ENCODE measurements at places on chromosomes 13 and 19.

- DNase-seq = no peak
These were observed 348.1 kb upstream of the MIR17HG start for GRCh38 chr13:90999401-90999800.

GRCh38 chr19:4705413-4706131 lies 18.1 kb downstream of the DPP9 start:
- no peak for DNase-seq

- no peak for DNase-seq
These were observed 18.1 kb upstream of the HSPH1 start for GRCh38 chr13:31179754-31180153.

DNA sequence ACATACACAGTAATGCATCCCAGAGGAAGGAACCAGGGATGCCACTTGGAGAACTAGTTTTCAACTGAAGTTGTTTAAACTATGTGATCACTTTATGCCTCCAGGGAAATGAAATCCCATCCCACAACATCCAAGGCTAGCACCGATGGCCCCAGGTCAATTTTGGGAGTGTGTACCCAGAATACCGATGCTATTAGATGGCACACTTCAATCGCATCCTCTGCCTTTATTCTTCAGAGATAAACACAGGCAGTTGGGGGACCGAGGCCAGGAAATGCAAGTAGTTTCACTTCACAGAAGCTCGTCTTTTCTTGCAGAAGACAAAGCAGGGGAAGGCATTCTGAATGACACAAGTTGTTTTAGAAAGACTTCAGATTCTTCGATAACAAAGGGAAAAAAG lies 13.8 kb downstream of the STK24 start:
- DNase-seq = no peak

- DNase-seq = no peak
These were observed 25.1 kb downstream of the TMEM161A start for GRCh38 chr19:19113040-19113626.

DNA sequence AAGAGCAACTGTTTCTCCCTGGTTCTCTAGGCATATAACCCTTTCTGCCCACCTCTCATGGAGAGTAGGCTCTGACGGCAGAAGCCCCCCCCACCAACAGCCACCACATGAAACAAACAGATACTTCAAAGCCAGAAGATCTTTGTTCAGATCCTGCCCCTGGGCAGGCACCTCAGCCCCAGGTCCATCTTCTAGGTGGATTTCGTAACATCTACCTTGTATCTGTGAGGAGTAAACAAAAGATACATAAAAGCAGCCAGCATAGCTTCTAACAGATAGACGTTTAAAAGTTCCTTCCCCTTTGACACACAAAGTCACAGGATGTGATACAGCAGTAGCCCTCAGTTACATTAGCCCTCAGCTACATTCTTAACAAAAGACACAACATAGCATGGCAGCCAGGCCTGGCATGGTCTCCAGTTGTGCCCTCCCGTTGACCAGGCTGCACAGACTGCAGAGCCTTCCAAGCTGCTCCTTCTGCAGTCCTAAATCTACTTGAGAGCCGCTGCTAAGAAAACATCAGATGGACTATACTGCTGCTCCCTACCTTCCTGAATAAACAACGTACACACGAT lies 35.4 kb downstream of the BRD4 start:
- DNase-seq = no peak

DNA sequence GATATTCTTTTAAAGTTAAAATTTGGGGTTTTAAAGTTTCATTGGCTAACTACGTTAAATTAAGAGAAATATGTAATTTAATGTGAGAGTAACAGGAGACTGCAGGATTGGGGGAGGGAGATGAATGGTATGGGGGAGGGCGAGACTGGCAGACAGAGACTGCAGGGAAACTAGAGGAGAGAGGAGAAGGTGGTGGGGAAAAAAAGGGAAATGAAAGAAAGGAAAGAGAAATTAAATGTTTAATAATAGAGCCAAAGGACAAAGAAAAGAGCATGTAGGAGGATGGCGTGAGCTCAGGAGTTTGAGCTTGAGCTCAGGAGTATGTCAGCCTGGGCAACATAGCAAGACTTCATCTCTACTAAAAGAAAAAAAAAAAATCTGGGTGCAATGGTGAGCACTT lies 115.9 kb downstream of the RFC3 start:
- DNase-seq = no peak

DNA sequence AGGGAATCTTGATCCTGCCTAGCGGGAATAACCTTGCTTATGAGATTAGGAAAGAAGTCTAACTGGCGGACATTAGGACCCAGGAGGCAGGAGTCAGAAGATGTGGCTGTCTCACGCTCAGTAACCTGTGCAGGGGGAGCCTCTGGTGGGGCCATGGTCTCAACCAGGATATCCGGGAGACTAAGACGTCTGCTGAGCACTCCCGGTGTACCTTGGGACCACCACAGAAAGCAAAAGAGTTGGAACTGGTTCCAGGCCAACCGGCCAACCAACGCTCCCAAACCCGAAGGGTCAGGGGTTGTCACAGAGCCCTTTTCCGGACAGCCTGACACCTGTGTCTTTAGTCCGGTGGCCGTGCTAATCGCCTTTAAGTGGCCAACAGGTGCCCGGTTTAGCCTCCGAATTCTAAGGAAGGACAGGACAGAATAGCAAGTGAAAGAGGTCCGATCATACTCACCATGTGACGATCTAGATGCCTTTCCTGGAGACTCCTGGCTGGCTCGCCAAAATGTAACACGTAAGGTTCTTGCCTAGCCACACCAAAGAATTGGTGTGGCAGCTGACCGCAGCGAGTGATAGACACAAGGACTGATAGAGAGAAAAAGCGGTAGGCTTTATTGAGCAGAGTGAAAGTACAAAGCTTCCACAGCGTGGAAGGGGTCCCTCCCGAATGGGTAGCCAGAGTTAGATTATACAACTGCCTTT lies 103.9 kb upstream of the DIAPH3 start:
- DNase-seq = peak; percentile 13

Measured in transverse colon (tissue), 4 donors.